ENCODE measurements at places on chromosomes 6 and 20.

- H3K4me3 ChIP-seq: peak overlapping the region; percentile 83
- peaks cover 42% of the 10 kb centered on the region for H3K4me1 ChIP-seq
- no peaks in the 10 kb centered on the region for H3K27me3 ChIP-seq
- H3K36me3 ChIP-seq: no peaks in the 10 kb centered on the region
- no peak for DNase-seq
Measured at GRCh38 chr6:158558415-158559306, 1.2 kb upstream of the TMEM181 start.

- no peak for DNase-seq
- no peaks in the 10 kb centered on the region for H3K27me3 ChIP-seq
- peak overlapping the region; percentile 74 for H3K27ac ChIP-seq
- no peak overlapping the region for H3K4me3 ChIP-seq
- peaks cover 19% of the 10 kb centered on the region for H3K4me1 ChIP-seq
Measured at GRCh38 chr6:35037664-35038038, 103.5 kb downstream of the TCP11 start.

GRCh38 chr20:23007886-23008655, 27.0 kb upstream of the SSTR4 start:
- no peaks in the 10 kb centered on the region for H3K4me1 ChIP-seq
- no peak overlapping the region for H3K4me3 ChIP-seq
- DNase-seq: no peak
- H3K36me3 ChIP-seq: no peaks in the 10 kb centered on the region

- H3K4me3 ChIP-seq: no peak overlapping the region
- no peak overlapping the region for H3K27ac ChIP-seq
- DNase-seq: no peak
- peaks cover 4% of the 10 kb centered on the region for H3K4me1 ChIP-seq
- no peaks in the 10 kb centered on the region for H3K36me3 ChIP-seq
Measured at GRCh38 chr6:54134935-54135334, 23.7 kb downstream of the MLIP start.

DNA sequence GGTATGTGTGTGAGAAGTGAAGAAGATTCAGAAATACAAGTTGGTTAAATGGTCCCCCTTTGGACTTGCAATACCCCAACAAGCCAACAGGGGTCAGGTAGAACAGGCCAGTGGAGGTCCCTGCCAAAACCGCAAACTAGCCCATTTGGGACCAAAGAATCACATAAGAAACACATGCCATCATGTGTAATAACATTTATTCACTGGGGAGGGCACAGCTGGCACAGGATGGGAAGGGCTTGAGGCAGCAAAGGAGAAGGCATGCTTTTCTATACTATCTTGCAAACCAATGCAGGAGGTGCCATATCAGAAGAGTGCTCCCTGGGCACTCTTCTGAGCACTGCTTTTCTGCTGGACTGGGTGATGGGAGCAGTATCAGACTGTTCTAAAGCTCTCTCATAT, 116.1 kb upstream of the TRAF3IP2 start:
- H3K4me1 ChIP-seq: peaks cover 27% of the 10 kb centered on the region
- H3K4me3 ChIP-seq: no peak overlapping the region

- no peak for DNase-seq
- no peak overlapping the region for H3K27ac ChIP-seq
- peaks cover 32% of the 10 kb centered on the region for H3K27me3 ChIP-seq
- no peaks in the 10 kb centered on the region for H3K36me3 ChIP-seq
Measured at GRCh38 chr6:34129753-34130152, 16.1 kb downstream of the GRM4 start.

- peaks cover 4% of the 10 kb centered on the region for H3K4me1 ChIP-seq
- DNase-seq: no peak
- H3K36me3 ChIP-seq: no peaks in the 10 kb centered on the region
- H3K27ac ChIP-seq: no peak overlapping the region
Measured at GRCh38 chr6:131103296-131103695, 32.0 kb upstream of the AKAP7 start.

DNA sequence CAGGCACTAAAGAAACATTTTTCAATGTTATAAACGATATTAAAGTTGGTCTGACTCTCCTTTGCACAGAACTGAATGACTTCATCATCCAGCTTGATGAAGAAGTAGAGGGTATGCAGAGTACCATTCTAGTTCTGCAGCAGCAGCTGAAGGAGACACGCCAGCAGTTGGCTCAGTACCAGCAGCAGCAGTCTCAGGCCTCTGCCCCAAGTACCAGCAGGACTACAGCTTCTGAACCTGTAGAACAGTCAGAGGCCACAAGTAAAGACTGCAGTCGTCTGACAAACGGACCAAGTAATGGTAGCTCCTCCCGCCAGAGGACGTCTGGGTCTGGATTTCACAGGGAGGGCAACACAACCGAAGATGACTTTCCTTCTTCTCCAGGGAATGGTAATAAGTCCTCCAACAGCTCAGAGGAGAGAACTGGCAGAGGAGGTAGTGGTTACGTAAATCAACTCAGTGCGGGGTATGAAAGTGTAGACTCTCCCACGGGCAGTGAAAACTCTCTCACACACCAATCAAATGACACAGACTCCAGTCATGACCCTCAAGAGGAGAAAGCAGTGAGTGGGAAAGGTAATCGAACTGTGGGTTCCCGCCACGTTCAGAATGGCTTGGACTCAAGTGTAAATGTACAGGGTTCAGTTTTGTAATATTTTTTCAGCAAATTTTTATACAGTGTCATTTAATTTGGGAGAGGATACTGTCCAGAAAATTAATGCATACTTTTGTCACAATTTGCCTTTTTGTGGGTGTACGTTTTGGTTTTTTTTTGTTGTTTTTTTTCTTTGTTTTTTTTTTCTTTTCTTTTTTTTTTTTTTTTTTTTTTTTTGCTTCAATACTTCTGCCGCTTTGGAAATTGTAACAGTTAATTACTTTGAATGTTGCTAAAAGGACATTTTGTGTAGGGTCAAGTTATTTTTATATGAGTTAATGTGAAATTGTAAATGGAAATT, 6.6 kb upstream of the ACAT2 start:
- H3K27ac ChIP-seq: no peak overlapping the region
- no peaks in the 10 kb centered on the region for H3K27me3 ChIP-seq
- peaks cover 35% of the 10 kb centered on the region for H3K36me3 ChIP-seq
- no peak overlapping the region for H3K4me3 ChIP-seq
- H3K4me1 ChIP-seq: peaks cover 6% of the 10 kb centered on the region

GRCh38 chr6:121042766-121043165, 291.5 kb downstream of the TBC1D32 start:
- DNase-seq: no peak
- H3K27me3 ChIP-seq: no peaks in the 10 kb centered on the region
- peak overlapping the region; percentile 74 for H3K4me3 ChIP-seq
- peak overlapping the region; percentile 61 for H3K27ac ChIP-seq
- H3K36me3 ChIP-seq: no peaks in the 10 kb centered on the region
- H3K4me1 ChIP-seq: peaks cover 14% of the 10 kb centered on the region

- DNase-seq: no peak
- no peak overlapping the region for H3K27ac ChIP-seq
- peaks cover 42% of the 10 kb centered on the region for H3K27me3 ChIP-seq
- H3K4me1 ChIP-seq: no peaks in the 10 kb centered on the region
Measured at GRCh38 chr20:63098195-63098810, 91.5 kb upstream of the BHLHE23 start.

DNA sequence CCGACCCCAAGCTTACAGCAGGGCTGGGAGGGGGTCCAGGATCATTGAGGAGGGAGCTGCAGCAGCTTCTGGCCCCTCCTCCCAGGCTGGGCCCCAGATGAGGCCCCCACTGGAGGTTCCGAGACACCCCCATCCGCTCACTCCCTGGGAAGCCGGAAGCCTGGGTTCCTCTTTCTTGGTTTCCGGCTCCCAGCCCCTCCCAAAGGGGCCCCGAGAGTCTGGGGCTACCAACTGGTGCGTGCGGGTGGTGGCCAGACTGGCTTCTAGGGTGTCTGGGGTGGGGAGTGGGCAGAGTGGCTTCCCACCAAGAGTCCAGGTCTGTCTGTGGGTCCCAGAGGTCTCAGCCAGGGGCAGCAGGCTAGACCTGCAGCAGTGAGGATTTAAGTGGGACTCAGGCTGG, 2.2 kb downstream of the RGS19 start:
- DNase-seq: no peak
- H3K4me1 ChIP-seq: peaks cover 17% of the 10 kb centered on the region
- no peak overlapping the region for H3K4me3 ChIP-seq
- no peak overlapping the region for H3K27ac ChIP-seq
- H3K27me3 ChIP-seq: peaks cover 9% of the 10 kb centered on the region

- DNase-seq: no peak
- H3K36me3 ChIP-seq: no peaks in the 10 kb centered on the region
- H3K4me1 ChIP-seq: peaks cover 43% of the 10 kb centered on the region
- H3K27ac ChIP-seq: no peak overlapping the region
- no peaks in the 10 kb centered on the region for H3K27me3 ChIP-seq
- no peak overlapping the region for H3K4me3 ChIP-seq
Measured at GRCh38 chr6:36035225-36035624, 7.6 kb downstream of the MAPK14 start.
